Lower leg skin (tissue), 4 donors: ENCODE measurements at places on chromosomes 11 and 22. TPM values are rescaled to one million over a fixed set of nuclear protein-coding genes. Genes with fewer than 3 reads are reported as not detected.

HIC2 gene
- total RNA-seq, result 6.6 TPM

TUBA8 gene
- 1.5 TPM for total RNA-seq

GRCh38 chr11:8501836-8502235, 92.2 kb downstream of the STK33 start:
- DNase-seq, result no peak

GRCh38 chr22:49450498-49450897, 377.2 kb downstream of the BRD1 start:
- DNase-seq, result no peak

DNA sequence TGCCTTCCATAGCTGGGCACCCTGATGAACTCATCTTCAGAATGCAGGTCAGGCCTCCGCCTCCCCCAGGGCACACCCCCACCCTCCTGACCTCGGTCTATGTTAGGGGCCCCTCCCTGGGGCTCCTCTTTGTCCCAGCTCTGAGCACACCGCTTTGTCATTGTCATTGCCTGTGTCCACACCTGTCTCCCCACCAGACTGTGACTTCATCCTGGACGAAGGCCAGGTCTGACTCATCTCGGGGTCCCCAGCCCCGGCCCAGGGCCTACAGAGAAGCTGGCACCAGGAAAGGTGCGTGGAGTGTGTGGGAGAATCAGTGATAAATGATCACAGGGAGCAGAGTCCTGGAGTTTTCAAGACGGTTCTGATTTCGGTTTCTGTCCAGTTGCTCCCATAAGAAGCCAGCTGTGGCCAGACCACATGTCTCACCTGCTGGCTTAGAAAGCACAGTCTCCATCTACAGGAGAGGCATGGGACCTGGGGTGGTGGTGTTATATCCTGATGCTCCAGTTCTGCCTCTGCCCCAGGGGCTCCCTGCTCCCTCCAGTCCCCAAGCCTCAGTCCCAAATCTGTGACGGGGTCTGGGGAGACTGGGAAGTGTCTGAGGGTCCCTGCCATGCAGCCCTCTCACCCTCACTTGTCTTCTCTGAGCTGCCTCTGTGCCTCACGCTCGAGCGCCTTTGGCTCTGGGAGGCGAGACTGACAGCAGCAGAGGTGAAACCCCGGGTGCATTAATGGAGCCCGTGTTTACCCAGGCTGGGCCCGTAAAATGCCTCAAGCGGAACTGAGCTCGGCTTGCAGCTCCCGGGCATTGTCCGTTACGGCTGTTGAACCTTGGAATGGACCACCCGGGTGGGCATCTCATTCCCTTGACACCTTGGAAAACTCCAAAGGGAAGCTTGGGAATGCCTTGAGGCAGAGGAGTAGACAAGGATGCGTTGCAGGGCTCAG, 85.5 kb upstream of the WNT11 start:
- DNase-seq, result no peak

GRCh38 chr11:1924646-1925372, 5.3 kb downstream of the TNNT3 start:
- no peak for DNase-seq
